ENCODE measurements at places on chromosomes 12 and 14. TPM values are rescaled to one million over a fixed set of nuclear protein-coding genes. Genes with fewer than 3 reads are reported as not detected.

- no peak for DNase-seq
Measured at GRCh38 chr12:3834774-3835173, 38.4 kb downstream of the PARP11 start.

DNA sequence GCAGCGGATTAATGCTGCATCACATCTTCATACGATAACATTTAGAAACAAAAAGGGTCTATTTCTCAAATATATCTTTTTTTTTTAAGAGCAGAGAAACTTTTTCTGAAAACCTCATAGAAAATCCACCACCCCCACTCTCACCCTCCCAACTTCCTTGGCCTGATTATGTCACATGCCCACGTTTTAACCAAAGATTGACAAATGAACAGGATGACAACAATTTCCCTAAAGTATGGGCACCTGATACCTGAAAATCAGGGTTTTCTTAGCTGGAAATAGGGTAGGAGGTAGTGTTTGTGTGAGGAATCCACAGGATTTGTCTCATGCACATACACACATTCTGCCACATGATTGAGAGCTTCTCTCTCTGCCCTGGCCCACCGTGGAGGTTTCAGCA lies 74.7 kb upstream of the MDM1 start:
- no peak for DNase-seq

GRCh38 chr12:106733660-106734059 lies 40.8 kb upstream of the RIC8B start:
- no peak for DNase-seq

DNA sequence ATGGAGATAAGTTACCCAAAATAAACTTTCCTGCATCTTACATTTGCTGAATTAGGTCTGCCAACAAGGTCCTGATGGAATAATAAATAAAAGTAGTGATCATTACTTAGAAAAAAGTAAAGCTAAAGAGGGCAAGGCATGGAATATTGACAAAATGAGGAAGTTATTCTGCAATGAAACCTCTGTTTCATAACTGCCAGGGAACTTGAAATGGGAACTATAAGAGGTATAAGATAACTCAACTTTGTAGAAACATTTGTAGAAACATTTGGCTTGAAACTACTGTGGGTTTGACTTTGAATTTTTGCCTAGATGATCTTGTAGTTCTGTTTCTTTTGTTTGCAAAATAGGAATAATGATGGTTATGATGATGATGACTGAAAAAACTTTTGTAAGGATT lies 18.7 kb upstream of the YBX3 start:
- no peak for DNase-seq

GRCh38 chr12:96215919-96216273 lies 21.7 kb downstream of the ELK3 start:
- DNase-seq, result no peak

FAM234B gene
- total RNA-seq, result 7.7 TPM
